ENCODE measurements at places on chromosomes 2 and 18.

DNA sequence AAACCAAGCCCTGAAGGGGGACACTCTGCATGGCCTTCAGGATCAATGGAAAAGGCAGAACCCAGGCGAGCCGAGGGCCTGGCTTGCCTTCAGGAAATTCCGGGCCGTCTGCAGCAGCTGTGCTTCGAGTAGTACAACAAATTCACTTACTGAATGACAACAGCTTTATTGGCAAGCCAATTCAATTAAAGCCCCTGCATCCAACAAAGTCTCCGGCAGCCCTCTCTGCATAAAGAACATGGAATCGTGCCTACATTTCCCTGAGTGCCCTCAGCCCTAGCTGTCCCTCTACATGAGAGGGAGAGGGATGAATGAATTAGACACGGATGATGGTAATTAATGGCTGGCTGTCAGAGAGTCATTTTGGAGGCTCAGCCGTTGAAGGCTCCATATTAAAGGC lies 189.0 kb downstream of the BCL11A start:
- DNase-seq, result no peak

DNA sequence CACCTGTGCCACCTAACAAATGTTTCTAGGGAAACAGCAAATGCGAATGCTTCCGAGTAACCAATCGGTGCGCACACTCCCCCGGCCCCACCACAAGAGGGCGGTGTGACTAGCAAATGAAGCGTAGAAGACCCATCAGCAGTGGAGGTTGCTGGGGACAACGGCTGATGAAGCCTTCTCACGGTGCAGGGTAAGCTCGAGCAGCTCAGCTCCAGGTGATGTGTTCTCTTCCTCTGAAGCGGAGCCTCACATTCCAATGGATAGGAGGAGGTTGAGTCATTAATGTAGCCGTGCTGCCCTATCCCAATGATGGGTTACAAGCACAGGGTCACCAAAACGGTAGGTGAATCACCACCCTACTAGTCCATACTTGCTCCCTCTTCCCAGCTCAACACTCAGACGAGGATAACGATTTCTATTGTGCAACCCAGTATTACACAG lies 127.6 kb upstream of the TWIST2 start:
- DNase-seq, result peak; percentile 22

- DNase-seq, result no peak
These were observed 344.3 kb upstream of the RAB12 start for GRCh38 chr18:8264861-8265411.

DNA sequence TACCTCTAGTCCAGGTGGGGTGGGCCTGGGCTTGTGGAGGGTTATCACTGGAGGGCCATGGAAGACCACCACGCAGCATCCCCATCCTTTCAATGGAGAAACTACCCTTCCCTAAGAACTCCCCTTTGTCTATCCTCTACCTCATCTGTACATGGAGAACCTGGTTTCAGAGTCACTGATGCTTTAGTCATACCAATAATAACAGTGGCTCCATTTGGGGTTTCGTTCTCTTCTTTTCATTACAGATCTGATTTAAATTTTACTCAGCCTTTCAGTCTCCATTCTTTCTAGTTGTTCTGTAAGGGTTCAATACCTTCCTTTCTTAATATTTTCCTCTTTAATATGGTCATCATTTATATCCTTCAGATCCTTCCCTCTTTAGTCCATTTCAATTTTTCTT lies 54.6 kb upstream of the ZFP36L2 start:
- no peak for DNase-seq

DNA sequence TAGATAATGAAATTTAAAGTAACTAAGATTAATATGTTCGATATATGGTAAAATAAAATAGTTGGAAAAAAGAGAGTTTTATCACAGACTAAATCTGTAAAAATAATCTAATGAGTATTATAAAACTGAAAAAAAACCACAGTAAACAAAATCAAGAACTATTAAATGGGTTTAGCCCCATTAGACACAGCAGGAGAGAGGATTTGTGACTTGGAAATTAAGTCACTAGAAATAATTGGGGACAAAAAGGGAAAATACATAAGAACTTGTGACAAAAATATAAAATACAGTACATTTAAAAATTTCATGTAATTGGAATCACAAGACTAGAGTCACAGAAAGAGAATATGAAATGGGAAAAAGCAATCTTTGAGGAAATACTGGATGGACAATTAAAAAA lies 1114.6 kb upstream of the KLHL29 start:
- no peak for DNase-seq

GRCh38 chr2:240603846-240604245 lies 17.3 kb downstream of the CAPN10 start:
- no peak for DNase-seq

GRCh38 chr18:50582500-50582899 lies 22.6 kb downstream of the MAPK4 start:
- DNase-seq, result no peak

DNA sequence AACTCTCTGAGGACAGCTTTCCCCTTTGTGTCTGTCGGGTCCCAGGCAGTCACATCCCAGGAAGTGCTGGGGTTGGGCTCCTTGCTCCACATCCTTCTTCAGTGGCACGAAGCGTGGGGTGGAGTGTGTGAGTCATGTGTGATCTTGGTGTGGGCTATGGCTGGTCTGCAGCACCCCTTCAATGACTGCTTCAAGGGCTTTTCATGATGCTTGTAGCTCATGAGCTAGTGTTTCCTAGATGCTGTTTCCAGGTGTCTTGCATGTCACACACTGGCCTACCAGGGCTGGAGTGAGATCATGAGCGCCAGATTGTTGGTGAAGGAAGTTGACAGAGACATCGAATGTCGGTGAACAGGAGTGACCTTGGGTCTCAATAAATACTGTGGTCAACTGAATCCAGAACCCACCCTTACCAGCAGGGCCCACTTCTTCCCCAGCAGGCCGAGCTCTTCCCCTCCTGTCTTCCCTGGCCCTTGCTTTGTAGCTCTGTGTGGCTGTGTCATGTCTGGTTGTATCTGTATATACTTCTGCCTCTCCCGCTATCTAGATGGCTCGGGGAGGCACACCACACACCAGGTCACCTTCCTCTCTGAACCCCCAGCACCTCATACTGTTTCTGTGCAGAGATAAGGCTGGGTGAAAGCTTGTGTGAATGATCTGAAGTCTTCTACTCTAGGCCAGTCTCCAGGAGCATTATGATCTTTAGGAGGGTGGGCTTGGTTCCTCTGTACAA lies 3.8 kb downstream of the C2orf92 start:
- DNase-seq, result no peak

DNA sequence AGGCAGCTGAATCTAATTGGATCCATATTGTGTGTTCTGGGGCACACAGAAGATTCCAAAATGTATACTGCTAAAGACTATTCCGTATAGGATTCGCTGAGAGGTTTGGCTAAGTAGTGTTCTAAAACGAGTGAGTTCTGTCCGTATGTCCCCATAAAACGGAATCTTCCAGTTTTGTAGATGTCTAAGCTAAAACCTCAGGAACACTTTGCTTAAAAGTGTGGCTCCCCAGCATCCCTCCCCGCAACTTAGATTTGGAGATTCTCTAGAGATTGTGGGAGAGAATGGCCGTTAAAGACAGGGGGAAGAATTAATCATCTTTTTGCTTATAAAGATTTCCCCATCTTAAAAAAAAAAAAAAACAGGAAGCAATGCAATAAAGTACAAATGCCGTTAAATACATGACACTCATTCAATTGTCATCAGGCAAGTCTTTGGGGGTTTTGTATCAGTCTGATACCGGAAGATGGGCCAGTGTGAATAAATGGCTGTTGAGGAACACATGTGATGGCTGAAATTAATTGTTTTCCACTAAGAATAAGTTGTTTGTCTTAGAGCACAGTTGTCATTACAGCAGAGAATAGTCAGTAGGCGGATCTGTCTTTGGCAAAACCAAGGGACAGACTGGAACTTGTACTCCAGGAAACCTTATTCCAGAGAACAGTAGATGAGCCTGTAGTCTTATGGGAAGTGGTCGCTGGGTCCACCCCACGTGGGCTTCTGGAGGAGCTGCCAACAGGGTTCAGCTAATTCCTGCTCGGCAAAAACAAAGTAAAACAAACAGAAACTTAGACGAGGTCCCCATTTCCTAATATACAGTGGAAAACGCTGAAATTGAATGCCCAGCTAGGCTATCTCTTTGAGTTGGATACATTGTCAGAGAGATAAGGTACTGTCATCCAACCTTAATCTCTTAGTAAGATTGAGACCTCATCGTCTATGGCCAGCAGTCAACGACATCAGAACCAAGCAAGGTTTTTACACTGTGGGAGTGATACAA lies 1.7 kb downstream of the EMILIN2 start:
- no peak for DNase-seq

GRCh38 chr18:4237664-4238041 lies 217.5 kb downstream of the DLGAP1 start:
- DNase-seq, result no peak

GRCh38 chr2:236642584-236643291 lies 73.1 kb downstream of the ACKR3 start:
- no peak for DNase-seq

GRCh38 chr2:160783474-160783873 lies 289.9 kb upstream of the RBMS1 start:
- no peak for DNase-seq

DNA sequence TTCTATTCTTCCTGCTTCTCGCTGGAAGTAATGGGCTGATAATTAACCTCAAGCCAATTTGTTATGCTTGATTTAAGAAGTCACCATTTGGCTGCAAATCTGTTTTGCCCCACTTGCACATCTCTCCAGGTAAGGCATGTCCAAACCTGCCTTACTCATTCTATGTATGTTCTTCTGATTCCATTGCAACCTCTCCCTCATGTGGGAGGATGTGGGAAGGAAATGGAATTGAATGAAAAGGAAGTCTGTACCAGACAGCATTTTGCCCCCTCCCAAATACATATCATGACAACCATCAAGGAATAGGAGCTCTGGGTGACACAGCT lies 131.7 kb downstream of the NRP2 start:
- DNase-seq, result no peak

GRCh38 chr18:57220930-57221483 lies 74.1 kb downstream of the BOD1L2 start:
- DNase-seq, result no peak

DNA sequence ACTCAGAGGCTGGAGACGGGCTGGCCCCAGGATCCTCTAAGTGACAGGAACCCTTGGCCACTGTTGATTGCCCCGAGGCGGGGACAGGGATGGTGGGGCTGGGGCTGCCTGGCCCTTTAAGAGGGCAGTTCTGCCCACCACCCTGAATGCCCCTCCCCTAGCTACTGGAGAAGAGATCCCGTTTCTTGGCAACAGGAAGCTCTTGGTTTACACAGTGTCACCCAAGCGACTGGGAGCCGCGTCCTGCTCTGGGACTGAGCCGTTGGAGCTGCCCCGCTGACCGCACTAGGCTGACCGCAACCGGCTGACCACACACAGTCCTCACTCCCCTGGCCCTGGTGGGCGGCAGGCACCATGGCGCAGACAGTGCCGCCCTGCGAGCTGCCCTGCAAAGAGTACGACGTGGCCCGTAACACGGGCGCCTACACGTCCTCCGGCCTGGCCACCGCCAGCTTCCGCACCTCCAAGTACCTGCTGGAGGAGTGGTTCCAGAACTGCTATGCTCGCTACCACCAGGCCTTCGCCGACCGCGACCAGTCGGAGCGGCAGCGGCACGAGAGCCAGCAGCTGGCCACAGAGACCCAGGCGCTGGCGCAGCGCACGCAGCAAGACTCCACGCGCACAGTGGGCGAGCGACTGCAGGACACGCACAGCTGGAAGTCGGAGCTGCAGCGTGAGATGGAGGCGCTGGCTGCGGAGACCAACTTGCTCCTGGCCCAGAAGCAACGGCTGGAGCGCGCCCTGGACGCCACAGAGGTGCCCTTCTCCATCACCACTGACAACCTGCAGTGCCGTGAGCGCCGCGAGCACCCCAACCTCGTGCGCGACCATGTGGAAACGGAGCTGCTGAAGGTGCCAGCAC lies at the start of gene TEKT4:
Gene TEKT4 (plus strand): TSS at position 205 of the 862 bp plus-strand sequence. CDS start 150 bp downstream, at position 355.
- no peak for DNase-seq

DNA sequence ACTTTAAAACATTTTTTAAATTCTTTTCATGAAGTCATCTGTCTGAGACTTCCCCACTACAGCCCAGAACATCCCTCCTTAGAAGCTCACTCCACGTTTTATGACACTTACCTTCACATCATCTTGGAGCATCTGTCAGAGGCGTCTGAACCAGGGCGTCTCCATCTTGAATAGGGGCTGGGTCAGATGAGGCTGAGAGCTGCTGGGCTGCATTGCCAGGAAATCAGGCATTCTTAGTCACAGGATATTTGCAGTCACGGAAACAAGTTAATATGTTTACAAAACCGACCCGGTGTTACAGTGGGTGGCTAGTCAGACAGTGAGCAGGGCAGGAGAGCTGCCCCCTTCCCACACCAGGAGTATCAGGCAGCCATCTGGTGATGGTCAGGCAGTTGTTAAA lies 456.5 kb downstream of the FBXO15 start:
- DNase-seq, result no peak

- DNase-seq, result no peak
These were observed 219.6 kb downstream of the LTBP1 start for GRCh38 chr2:33166287-33166881.

DNA sequence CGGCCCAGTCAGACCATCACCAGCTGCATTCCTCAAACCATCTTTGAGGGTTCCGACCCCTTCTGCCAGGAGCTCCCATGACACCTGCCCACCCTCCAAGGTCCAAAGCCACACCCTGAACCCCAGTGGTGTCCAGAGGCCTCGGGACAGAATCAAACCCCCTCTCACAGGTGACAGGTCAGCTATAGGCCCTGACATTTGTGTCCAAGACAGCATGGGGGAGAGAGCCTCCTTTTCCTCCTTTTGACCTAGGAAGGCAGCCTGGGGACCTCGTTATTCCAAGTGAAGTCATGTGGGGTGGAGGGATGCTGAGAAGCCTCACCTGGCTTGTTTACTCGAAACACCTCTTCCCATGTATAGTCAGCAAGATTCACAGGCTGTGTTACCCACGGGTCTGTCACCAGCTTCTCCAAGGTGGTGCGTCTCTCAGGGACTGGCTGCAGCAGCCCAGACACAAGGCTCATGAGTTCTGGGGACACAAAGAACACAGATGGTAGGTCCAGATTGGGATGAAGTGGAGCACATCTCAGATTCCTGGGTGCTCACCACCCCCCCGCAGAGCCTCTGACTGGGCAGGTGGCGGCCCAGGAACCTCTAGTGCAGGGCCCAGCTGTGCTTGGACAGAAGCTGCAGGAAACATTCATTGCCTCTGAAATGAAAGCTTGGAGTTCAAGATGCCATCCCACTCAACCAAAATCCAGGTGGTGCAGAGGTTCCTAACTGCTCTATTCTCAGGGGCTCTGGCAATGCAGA lies 5.1 kb upstream of the MTERF4 start:
- no peak for DNase-seq

DNA sequence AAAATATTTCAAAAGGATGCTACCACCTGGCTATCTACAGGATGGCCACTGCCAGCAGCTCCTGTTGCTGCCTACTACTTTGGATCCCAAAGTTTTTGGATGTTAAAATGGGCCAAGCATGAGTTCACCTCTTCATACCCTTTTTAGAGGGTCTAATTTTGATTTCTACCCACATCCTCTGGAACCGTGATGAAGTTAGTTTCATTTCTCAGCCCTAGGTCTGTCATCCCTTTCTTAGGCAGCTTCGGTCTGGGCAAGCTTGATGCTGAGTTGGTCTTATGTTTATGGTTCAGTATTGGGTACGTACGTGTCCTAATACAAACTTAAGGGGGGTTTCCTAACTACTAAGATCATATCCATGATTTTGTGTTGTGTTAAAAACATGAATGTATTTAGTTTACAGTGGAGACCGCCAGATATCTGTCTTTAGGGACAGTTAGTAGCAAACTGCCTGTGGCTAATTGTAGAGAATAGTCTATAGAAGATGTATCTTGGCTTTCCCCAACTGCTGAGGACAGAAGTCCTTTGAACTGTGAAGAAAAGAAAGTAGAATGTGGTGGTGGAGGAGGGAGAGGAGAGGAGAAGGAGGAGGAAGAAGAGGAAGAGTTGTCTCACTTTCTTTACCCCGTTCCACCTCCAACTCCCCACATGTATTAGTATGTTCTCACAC lies 184.9 kb downstream of the UBE2E3 start:
- no peak for DNase-seq

Measured in stimulated activated naive CD4-positive, alpha-beta T cell treated with Interleukin-2 at 50 U/mL for 16 hours (primary cell).